Occipital lobe (tissue), 3 donors: ENCODE measurements at places on chromosomes 16 and 17.

DNA sequence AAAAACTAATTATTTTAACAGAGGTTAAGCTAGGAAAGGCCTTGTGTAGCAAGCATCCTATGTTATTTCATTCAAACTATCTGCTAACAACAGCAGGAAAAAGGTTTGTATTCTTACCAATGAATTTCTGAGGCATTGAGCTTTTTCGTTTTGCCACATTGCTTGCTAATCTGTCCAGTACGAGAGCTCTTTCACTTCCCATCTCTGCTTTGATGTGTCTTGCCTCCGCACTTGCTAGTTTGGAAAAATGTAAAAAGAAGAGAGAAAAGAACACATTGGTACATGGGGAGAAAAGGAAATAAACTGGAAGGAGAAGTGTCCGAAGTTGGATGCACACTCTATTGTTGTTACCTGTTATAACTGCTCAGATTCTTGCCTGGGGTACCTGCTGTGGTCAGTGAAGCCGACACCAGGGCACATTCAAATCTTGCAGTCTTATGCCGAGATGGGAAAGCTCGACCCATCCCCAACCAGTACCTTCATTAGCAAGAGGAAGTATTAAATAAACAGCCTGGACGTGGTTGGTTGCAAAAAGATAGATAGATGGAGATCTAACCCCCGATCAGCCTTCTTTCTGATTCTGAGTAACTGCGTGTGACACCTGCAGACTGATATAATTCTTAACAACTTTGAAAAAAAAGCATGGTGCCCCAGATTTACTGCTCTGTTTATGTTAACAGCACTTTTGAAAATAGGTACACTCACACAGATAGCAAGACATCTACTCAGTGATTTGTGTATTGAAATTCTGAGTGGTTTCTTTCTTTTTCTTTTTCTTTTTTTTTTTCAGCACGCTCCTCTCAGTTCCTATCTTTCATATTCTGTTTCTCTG is 40.0 kb downstream of the GRB7 start:
- DNase-seq = no peak

DNA sequence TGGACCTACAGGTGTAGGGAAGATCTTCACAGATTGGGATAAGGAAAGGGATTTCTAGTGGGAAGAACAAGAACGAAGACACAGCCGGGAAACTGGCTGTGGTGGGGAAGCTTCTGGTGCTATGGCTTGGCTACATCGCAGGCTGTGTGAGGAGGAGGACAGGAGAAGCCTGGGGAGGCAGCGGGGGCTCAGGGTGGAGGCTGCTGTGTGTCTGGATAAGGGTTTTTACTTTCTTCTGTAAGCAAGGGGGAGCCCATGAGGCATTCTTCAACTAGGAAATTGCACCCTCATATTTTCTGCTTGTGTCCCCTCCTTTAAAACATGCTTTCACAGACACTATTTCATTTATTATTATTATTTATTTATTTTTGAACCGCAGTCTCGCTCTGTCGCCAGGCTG is 2.9 kb upstream of the RHBDF2 start:
- DNase-seq = no peak

GRCh38 chr17:28500712-28501379 is 5.3 kb upstream of the FOXN1 start:
- DNase-seq = no peak

GRCh38 chr16:56298116-56298515 is 106.8 kb downstream of the GNAO1 start:
- DNase-seq = no peak

- DNase-seq = no peak
Measured at GRCh38 chr16:54286366-54287130, at the start of gene IRX3. IRX3 (minus strand) TSS chr16:54286787; CDS start chr16:54286050, 737 bp downstream.

- DNase-seq = no peak
Measured at GRCh38 chr17:81599719-81600486, 37.0 kb downstream of the NPLOC4 start.

DNA sequence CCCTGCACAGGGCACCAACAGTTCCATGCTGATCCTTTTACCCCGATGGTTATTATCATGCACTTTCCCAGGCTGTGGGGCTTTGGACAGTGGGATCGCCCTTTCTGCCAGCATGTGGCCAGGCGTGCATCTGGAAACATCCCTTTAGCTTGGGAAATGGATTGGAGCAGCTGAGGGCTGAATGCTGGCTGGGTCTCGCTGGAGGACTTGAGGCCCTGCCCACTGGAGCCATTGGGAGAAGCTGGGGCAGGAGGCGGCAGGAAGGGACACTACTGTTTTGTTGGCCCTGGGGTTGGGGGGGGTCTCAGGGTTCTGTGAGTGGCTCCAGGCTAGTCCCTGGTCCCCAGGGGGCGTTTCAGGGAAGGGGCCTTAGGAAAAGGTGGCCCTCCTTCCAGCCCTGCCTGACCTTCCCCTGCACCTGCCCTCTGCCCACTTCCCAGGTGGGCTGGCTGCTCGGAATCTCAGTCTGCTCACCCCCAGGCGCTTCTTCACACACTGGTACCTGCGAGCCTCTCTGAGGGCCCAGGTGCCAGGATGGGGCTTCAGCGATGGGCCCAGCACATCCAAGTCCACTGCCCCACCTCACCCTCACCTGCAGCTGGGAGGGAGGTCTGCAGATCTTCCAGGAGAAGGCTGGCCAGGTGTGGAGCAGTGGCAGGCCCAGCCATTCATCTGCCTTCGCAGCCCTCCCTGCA is 1.6 kb upstream of the ADGRG3 start:
- DNase-seq = no peak
